Pons (tissue), 1 donor: ENCODE measurements at places on chromosomes 7 and 10.

GRCh38 chr7:7920056-7920455 is 48.5 kb upstream of the GLCCI1 start:
- DNase-seq: peak; percentile 18

- no peak for DNase-seq
Observed at GRCh38 chr7:21497072-21497471, 45.8 kb upstream of the DNAH11 start.

DNA sequence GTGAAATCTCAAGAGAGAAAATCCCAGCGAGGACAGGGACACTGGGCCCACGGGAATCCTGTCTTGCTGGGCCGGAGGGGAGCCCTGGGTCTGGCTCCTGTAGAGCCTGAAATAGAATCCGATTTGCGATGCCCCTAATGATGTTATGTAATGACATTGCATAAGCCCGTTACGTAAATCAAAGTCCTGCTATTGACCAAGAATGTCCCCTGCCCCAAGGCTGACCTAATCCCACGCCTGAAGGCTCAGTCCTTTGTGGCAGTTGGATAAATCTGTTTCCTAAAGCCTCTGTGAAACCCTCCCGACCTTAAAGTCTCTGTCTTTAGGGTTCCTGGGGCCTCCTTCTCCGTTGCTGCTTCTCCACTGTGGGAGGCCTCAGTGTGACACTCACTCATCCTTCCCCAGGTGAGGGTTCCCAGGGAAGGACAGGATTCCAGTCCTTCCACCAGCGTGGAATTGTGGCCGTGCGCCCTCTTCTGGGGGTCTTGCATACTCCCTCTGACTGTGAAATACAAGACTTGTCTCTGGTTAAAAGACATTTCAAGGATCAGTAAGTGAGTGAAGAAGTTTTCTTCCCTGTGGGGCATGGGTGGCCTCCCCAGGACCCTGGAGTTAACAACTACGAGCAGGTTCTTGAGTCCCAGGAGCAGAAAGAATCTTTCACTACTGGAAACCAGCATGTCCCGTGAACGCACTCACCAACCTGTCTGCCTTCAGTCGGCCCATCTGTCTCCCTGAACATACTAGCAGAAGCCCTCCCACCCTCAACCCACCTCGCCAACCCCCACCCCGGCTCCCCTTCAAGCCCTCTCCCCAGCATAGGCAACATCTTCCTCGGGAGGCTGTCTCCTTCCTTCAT is 19.8 kb downstream of the ZNF467 start:
- no peak for DNase-seq

DNA sequence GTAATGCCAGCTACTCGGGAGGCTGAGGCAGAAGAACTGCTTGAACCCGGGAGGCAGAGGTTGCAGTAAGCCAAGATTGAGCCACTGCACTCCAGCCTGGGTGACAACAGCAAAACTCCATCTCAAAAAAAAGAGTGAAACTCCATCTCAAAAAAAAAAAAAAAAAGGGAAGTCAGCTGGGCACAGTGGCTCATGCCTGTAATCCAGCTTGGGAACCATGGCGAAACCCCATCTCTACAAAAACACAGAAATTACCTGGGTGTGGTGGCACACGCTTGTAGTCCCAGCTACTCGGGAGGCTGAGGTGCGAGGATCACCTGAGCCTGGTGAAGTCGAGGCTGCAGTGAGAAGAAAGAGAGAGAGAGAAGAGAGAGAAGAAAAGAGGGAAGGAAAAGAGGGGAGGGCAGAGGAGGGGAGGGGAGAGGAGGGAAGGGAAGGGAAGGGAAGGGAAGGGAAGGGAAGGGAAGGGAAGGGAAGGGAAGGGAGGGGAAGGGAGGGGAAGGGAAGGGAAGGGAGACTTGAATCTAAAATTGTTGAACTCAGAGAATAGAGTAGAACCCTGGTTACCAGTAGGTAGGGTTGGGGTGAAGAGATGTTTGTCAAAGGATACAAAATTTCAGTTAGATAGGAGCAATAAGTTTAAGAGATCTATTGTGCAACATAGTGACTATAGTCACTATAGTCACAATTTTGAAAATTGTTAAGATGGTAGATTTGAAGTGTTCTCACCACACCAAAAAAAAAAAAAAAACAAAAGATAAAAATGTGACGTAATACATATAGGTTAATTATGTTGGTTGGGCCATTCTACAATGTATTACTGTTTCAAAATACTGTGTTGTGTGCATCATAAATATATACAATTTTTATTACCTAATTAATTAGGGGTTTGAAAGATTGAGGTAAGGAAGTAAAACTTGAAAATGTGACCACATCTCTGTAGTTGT is 2.5 kb downstream of the SLC16A9 start:
- DNase-seq: no peak

- DNase-seq: no peak
Observed at GRCh38 chr10:60952846-60953220, 8.8 kb upstream of the RHOBTB1 start.

GRCh38 chr10:78600740-78601139 is 468.0 kb upstream of the ZMIZ1 start:
- no peak for DNase-seq

DNA sequence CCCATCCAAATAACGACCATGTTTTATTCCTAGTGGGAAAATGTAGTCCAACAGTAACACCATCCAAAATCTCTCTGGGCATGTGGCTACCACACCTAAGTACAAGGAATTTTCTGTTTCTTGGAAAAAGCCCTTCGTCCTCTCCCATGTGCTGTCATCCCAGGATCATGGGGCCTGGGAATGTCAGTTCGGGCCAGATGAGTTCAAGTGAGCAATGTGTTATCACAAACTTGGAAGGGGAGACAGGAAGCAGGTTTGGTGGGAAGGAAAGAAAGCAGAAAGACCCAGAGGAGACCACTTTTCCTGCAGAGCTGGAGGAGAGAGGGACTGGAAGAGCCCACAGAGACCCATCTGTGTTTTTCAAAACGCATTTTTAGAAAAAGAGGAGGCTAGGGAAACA is 110.8 kb downstream of the PLXNA4 start:
- no peak for DNase-seq
